Activated naive CD8-positive, alpha-beta T cell treated with anti-CD3 and anti-CD28 coated beads, Interleukin-2, amount 50 U/mL, for 24 hours (primary cell): ENCODE measurements at places on chromosomes 12 and 14.
A peak's percentile ranks its signal among the peaks of the same experiment; 100 is the strongest.

- no peak for DNase-seq
These were observed 14.3 kb upstream of the CLMN start for GRCh38 chr14:95334044-95334443.

- no peak for DNase-seq
These were observed 95.9 kb downstream of the TTC7B start for GRCh38 chr14:90720336-90720735.

DNA sequence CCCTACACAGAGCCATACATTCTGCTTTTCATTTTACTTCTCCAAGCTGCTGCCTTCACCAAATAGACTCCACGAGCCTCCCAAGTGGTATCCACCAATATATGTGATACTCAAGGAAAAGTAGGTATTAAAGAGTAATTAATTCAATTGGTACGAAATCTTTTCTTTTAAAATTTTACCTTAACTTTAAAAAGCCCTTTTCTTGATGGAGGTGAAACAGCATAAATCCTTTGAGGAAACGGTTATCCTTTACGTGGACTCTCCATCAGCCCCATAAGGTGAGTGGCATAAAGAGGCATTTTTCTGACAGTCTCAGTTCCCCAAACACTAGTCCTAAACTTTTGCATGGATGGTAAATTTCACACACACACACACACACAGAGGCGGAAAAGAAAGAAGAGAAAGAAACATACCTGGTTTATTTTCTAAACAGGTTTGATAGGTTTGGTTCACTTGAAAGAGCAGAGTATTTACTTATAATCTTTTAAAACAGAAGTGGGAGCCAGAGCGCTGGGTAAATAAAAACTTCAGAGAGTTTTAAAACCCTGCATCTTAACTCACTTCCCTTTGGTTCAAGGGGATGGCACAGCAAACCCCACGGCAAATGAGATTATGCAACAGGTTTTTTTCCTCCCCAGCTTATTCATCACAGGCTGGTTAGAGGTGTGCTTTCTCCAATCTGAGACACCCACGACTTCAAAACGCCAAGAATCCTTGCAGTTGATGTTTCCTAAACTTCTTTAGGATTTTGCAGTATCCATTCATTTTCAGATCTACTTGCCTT, 1.9 kb downstream of the DUSP16 start:
- DNase-seq = peak; percentile 31

GRCh38 chr12:82675246-82675645, 11.5 kb upstream of the TMTC2 start:
- no peak for DNase-seq

GRCh38 chr14:67158566-67158965, 30.7 kb upstream of the GARIN2 start:
- DNase-seq = no peak

- no peak for DNase-seq
These were observed 15.1 kb upstream of the NGDN start for GRCh38 chr14:23454445-23454856.

GRCh38 chr12:66453844-66454243, 151.6 kb downstream of the HELB start:
- DNase-seq = no peak

DNA sequence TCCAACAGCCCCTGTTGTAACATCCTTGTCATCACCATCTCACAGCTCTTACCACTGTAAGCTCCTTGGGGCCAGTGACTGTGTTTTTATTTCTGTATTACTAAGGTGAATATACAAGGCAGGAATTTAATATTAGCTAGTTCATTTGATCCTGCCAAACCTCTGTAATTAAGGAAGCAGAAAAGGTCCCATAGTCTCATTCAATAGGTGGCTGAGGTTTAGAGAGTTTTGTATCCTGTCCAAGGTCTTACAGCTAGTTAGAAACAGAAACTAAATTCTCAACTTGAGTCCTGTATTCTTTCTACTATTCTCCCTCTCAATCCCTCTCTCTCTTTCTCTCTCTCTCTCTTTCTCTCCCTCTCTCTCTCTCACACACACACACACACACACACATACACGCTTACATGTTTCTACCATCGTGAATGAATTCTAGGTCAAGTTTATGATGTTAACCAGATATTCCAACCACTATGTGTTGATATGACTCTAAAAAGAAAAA, 543 bp upstream of the GLIPR1 start:
- DNase-seq = no peak

DNA sequence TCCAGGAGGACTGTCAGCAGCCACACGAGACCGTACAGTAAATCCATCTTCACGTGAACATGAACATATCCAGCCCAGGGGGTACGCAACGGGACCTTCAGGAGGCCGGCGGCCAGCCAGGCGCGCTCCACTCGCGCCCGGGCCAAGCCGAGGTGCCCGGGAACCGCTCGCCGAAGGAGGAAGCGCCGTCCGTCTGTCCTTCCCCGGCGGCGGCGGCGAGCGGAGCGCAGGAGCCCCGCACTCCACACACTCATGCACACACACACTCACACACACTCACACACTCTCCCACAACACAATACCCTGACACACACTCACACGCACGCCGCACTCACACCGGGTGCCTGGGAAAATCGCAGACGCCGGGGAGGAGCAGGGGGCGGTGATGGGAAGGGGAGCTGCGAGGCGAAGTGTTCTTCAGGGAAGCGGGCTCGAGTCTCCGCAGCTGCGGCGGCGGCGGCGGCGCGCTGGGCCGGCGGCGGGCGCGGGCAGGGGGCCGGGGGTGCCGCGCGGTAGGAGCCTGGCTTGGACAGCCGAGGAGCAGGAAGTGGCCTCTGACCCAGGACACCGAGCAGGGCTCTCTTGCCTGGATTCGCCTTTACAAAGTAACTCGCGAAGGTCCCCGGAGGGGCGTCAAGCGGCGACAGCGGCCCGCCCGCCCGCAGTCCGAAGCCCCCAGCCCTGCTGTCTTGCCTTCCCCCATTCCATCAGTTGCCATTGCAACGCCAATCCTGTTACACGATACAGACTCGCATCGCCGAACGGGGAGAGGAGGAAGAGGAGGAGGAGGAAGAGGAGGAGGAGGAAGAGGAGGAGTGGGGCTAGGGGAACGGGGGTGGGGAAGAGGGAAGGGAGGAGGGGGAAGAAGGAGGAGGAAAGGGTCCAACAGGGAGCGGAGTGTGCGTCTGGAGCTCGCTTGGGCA, 601 bp downstream of the MDGA2 start:
- no peak for DNase-seq

DNA sequence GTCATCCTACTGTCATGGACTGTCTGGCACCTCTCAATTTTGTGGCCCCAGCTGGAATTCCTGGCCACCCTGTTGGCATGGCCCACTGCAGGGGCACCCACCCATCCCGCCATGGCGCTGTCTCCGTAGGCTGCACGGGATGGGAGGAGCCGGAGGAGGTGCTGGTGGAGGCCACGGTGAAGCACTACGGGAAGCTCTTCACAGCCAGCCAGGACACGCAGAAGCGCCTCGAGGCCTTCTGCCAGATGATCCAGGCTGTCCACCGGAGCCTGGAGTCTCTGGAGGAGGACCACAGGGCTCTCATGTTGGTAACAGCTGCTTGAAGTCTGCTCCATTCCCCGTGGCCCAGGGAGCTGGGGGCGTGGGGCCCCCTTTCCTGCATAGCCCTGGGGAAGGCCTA, 3.9 kb downstream of the CCDC197 start:
- DNase-seq = no peak

DNA sequence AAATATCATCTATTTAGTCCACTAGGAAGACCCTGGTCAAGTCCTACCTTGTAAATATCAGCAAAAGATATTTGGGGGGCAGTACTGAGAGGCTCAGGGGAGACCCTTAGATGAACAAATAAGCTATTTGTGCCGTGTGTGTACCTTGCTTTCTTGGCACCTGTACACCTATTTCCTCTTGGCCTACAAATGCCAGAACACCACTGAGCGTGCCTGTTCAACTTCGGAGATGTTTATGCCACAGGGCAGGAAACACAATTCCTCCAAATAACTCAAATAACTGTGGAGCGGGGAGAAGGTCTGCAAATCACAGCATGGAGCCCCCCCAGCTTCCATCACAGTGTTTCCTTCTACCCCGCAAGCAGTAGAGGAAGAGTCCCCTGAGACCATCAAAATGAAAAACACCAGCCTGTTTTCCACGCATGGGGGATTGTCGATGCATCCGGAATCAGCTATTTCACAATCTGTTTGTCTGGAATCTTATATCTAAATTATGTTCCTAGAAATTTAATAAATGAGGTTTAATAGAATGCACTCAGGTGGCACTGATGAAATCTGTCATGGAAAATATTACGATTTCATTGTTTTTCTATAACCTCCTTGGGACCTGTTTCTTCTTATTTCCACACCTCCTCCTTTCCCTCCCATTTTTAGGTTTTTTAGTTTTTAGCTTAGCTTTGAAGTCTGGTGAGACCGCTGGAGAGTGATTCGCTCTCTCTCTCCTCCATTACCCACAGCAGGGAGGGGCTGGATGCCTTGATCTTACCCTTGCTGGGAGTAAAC, 254.0 kb upstream of the SRRM4 start:
- DNase-seq = no peak

DNA sequence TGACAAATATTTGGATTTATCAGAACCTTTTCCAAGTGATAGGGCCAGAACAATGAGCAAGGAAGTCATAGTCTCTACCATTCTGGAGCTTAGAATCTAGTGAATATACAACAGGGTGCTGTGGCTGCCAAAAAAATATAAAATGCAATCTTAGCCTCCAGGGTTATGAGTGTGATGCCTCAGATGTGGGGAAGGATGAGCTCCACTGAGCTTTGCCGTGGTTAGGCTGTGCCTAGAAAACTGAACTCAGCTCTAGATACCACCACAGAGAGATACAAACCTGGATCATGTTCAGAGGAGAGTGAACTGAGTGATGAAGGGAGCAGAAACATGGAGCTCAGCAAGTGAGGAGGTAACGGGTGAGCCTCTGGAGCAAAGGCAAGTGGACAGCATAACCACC, 138.1 kb upstream of the HIF1A start:
- no peak for DNase-seq

DNA sequence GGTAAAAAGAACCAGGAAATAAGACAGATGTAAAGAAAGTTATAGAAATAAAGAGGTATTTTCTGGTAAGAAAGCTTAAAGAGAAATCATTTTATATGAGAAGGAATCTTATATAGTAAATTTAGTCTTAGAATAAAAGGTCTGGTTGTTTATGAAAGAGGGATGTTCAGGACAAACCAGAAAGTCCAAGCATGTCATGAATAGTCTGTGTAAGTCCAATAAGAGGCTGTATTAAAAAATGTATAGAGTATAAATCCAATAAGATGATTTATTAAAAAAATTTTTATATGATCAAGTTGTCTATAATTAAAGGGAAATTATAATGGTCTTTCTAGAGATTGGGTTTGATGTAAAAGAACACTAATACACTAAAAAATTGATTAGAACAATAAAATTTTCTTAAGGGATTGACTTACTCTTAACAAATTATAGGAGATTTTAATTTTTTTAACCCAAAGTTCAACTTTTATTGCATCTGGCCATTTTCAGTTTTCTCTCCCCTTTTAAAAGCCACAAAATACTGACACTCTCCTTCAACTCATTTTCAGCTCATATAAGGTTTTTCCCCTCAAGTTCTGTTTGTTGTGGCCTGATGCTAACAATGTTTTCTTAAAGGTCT, 35.1 kb downstream of the ST8SIA1 start:
- no peak for DNase-seq

GRCh38 chr14:102219316-102219715, 79.6 kb downstream of the WDR20 start:
- no peak for DNase-seq

- no peak for DNase-seq
These were observed 137.1 kb downstream of the HMGA2 start for GRCh38 chr12:65961190-65962035.

DNA sequence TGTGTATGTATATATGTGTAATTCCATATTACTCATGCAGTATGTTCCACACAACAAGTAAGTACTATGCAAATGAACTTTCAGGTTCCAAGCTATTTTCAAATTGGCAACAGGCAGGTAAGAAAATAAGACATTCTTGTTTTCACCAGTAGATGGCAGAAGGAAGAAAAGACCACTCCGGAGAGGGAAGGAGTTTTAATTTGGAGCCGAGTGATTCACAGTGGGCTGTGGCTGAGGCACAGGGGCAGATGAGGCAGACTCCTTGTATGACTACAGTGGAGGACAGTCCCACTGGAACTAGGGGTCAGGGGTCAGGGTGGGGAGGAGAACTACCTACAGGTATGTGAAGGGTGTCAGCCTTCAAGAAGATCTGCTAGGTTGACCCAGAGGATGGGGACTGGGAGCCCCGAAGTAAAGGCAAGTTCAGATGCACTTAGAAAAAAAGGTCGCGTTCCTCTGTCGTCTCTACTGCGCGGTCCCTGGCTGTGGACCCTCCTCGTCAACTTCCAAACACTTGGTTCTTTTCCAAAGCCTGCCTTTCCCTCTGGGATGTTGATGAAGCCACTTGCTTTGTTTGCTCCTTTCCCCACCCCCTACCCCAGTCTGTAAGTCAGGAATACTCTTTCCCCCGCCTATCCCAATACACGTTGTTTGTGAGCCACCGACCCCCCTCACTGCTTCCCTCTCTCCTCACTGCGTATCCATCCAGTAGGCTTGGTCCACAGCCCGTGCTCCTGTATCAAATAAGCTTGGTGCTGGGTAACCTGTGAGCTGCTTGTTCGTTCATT, 24.1 kb downstream of the DDX47 start:
- DNase-seq = peak; percentile 20

DNA sequence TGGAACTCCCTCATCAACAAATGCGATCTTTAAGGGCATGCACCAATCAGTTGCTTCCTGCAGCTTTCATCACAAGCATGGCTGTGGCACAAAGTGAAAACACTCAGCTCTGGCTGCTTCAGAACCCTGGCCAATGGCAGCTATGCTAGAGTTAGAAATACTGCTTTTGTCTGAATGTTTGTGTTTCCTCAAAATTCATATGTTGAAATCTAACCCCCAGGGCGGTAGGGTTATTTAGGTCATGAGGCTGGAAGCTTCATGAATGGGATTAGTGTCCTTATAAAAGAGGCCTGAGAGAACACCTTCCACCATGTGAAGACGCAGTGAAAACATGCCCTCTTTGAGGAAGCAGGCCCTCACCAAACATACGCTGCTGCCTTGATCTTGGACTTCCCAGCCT, 453.9 kb downstream of the SNAPC1 start:
- DNase-seq = no peak

DNA sequence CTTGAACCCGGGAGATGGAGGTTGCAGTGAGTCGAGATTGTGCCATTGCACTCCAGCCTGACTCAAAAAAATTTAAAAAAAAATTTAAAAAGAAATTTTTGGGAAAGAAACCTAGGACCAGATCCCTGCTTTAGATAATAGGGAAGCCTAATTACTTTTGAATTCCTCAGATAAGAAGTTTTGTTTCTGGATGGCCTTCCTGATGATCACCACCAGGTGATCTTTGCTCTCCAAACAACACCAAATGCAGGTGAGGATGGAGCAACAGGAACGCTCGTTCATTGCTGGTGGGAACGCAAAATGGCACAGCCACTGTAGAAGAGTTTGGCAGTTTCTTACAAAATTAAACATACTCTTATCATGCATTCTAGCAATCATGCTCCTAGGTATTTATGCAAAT, 28.5 kb upstream of the KLC1 start:
- DNase-seq = no peak

- no peak for DNase-seq
These were observed 20.3 kb downstream of the DHX37 start for GRCh38 chr12:124968656-124969055.

GRCh38 chr14:94451826-94452225, 774 bp downstream of the SERPINA11 start:
- no peak for DNase-seq

- DNase-seq = no peak
These were observed 133.6 kb upstream of the DNM1L start for GRCh38 chr12:32545413-32545980.

- no peak for DNase-seq
These were observed 368.1 kb downstream of the PDZRN4 start for GRCh38 chr12:41556176-41556575.

GRCh38 chr14:23644919-23645336, 8.8 kb downstream of the DHRS2 start:
- DNase-seq = no peak
